ENCODE measurements at places on chromosomes 5 and 9.

GRCh38 chr5:149298163-149298562 is 26.5 kb downstream of the AFAP1L1 start:
- no peak for DNase-seq

DNA sequence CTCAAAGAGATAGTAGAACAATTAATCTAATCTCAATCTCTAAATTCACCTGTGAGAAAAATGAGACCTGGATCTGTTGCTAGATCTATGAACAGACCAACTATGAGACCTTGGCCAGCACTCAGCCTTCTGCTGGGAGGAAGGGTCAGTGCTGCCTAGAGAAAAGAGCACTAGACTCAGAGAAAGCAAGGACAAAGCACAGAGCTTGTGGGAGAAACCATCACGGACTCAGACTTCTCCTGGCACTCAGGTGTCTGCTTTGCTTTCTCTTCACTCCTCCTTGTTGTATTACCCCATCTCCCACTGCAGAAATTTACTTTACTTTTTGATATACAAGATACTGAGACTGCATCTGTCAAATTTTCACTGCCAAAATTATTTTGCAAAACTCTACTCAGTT is 890.0 kb upstream of the NUDT12 start:
- DNase-seq: no peak

DNA sequence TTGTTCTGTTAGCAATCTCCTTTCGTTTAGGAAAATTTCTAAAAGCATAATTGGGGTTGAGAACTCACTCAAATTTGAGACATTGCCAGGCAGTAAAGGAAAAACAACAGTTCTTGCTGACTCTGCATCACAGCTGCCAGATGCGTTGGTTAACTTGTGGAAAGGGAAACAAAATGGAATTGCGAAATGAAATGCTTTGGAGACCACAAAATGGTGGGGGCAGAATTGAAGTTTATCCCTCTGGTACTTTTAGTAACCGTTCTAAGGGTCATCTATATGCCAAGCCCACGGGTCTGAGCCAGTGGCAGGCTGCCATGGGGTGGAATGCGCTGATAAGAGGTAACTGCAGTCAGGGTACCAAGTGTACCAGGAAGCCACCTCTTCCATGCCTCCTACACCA is 28.6 kb upstream of the SELENOP start:
- DNase-seq: peak; percentile 95

DNA sequence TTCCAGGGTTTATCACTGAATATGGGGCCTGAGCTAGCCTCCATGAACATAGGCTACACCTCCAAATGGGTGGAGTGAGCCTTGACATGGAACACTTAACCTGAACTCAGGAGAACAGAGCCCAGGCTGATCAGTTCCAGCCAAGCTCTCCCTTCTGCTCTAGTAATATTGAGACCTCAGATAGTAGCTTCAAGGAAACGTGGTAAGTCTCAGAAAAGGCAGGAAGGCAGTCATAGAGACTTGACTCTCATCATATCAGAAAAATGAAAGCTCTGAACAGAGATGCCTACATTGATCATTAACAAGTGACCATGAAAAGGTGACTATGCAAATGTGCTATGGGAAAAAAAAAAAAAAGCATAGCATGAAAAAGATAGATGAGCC is 40.5 kb upstream of the MYO10 start:
- DNase-seq: no peak

DNA sequence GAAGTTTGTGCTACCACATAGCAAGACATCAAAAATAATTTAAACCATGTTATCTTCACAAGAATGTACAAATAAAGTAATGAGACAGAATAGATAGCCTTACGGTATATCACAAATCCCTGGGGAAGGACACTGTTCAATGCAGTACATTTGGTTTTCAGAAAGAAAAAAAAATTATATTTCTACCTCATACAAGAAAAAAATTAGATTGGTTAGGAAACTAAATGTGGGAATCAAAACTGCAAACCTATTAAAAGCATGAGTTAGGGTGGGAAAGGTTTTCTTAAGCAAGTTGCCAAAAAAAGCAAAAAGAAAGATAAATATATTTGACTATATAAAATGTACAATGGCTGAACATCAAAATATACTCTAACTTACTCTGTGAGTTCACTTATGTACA is 201.9 kb upstream of the NREP start:
- DNase-seq: no peak

- no peak for DNase-seq
Observed at GRCh38 chr5:153432583-153432982, 57.9 kb upstream of the GRIA1 start.
